Smooth muscle cell of the brain vasculature (primary cell): ENCODE measurements at places on chromosomes 2 and 18.

DNA sequence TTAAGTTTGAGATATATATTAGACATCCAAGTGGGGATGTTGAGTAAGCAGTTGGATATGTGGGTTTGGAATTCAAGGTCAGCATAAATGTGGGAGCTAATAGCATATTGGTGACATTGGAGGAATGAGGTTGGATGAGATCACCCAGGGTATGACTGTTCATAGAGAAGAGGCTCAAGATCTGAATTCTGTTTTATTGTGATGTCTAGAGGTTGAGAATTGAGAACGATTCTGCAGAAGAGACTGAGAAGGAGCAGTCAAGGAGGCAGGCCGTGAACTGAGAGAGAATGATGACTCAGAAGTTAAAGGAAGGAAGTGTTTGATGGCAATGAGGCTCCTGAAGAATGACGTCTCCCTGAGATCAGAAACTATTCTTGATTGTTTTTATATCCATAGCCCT lies 5.9 kb downstream of the SERPINB11 start:
- DNase-seq, result peak; percentile 1

- DNase-seq, result no peak
These were observed 51.1 kb downstream of the TEX51 start for GRCh38 chr2:126949775-126950174.

GRCh38 chr18:50163505-50163904 lies 31.4 kb downstream of the MYO5B start:
- DNase-seq, result no peak

- DNase-seq, result no peak
These were observed 64.9 kb downstream of the ACTR2 start for GRCh38 chr2:65292461-65293011.

- DNase-seq, result no peak
These were observed 82.9 kb upstream of the CCDC85A start for GRCh38 chr2:56100791-56101312.
